Cerebellar nuclear complex (tissue), 1 donor: ENCODE measurements at places on chromosomes 4 and X.

DNA sequence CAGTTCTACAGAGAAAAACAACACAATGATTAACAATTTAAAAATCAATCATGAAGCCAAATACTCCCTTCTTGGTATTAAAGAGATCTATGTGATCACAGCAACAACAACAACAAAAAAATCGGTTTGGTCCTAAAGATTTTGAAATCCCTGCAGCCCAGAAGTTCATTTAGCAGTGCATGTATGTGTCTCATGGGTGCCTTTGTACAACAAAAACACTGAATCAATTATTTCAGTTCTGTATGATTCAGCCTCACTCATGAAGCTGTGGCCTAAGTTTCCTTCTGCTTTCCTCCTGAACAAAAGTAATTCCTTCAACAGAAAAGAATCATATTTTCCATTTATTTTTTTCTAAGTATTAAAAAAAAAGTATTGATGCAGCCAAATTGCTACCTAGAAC, 393.4 kb upstream of the NDST3 start:
- no peak for DNase-seq

DNA sequence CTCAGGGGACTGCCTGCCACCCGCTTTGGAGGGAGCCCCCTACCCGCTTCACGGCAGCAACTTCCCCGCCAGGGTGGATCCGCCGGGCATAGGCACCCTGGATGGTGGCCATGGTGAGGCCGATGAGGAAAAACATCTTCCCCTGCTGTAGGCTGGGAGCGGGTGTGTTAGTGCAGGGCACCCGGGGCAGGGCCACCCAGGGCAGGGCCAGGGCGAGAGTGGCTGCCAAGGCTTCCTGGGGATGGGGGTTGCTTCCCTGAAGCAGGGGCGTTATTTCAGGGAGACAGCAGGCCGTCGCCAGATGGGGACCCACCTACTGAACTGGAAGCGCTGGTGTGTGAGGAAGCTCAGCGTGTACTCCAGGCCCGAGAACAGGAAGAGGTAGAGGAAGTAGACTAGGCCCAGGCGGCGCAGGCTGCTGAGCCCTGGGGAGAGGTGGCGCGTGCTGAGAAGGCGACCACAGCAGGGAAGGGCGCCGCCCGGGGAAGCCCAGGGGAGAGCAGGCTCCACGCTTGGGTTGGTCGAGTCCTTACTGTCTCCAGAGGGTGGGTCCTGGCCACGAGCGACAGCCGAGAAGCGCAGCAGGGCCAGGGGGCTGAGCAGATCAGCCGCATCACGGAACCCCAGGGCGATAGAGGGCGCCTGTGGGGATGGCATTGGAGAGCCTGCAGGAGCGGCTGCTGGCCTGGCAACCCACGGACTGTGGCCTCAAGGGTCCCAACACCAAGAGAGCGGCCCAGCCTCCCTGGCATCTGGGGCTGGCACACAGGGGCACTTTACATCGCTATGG, 31.5 kb downstream of the NOP14 start:
- DNase-seq = no peak

- DNase-seq = no peak
Measured at GRCh38 chr4:15934259-15934658, 4.3 kb downstream of the FGFBP1 start.

DNA sequence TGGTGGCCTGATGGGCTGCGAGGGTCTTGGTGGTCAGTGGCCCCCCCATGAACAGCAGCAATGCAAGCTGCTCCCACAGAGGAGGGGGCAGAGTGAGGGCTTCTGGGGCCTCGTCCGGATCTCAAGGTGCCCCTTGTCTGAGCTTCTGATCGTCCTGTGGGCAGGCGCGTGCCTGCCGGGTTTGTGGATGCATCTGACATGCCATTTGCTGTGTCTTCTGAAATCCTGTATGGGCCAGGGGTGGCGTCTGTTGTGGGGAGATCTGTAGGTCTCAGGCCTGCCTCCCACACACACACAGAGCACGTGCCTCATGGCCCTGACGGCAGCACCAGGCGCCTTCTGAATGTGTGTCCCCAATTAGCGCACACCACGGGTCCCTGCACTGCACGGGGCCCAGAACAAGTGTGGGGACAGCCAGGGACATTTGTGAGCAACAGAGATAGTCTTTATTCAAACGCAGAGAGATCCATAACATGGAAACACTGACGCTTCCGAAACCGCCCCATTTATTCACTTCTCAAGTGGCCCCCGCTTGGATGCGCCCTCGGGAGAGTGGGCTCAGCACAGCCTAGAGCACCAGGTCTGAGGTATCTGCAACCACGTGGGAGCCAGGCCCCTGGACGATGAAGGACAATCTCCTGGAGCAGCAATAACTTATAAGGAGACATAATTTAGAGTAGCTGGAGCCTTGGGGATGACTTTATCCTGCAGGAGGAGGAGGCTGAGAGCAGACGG, 5.7 kb downstream of the SPON2 start:
- DNase-seq = no peak

- DNase-seq = no peak
Measured at GRCh38 chrX:57977992-57978391, 67.7 kb upstream of the ZXDA start.

DNA sequence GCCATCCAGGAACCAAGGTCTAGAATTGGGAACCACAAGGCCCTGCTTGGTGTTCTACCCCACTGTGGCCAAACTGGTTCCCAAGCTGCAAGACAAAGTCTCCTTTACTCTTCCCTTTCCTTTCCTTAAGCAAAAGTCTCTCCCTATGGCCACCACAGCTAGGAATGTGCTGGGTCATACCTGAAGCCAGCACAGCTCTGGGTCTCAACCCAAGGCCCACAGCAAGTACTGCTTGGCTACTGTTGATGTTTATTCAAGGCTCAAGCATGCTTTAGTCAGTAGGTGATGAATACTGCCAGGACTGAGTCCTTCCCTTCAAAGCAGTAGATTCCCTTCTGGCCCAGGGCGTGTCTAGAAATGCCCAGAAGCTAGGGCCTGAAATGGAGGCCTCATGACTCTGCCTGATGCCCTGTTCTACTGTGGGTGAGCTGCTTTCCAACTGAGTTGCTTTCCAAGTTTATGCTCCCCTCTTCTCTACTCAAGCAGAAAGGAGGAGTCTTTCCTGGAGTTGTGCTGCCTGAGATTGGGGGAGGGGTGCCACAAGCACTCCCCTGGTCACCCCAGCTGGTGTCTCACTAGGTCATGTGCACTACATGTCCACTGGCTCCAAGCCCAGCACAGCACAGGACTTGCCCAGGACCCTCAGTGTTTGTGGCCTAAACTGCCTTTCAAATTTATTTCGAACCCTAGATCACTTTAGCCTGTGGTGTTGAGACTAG, 44.9 kb downstream of the STAP1 start:
- DNase-seq = no peak

DNA sequence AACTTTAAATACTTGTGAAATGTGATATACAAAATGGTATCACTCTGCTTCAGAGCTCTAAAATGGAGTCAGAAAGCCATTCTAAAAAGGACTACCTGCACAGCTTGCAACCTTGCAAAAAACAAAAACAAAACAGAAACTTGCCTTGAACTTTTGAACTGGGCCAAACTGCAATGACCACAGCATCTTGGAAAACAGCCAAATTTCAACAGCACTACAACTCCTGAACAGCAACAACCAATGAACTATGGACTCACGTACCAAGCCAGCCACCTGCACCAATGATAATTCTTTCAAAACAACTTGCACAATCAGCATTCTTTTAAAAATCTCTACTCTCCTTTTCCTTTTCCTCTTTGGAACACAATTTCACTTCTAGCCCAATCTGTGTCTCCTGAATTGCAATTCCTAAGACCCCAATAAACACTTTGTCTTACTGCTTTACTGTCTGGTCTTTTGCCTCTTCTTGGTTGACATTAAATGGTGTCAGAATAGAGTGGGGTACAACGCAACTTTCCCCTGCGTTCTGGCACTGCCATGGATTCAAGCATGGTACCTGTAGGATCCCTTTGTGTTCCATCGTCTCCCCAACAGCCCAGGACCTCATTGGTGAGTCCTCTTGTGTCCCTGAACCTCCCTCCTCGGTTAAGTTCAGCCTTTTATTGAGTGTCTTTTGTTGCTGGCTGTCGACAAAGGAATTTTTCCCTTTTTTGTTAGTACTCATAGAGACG, 35.7 kb upstream of the FMR1 start:
- no peak for DNase-seq

DNA sequence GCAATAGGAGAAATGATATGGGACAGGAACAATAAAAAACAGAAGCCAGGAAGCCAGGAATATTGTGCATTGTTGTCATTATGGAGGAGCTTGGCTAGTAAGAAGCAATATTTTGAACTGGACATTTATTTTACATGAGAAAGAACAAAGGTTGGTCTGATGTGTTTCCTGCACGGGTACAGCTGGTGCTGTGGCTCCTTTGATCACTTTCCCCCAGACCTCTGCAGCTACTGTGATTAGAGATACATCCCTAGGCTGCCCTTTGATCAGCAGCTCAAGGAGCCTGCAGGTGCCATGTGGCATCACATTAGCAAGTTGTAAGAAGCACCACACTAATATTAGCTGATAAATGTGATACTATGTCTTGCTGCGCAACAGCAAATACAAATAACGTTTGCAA, 2.5 kb downstream of the PDGFC start:
- DNase-seq = no peak

GRCh38 chrX:21408307-21408706, 34.1 kb downstream of the CNKSR2 start:
- DNase-seq = no peak

DNA sequence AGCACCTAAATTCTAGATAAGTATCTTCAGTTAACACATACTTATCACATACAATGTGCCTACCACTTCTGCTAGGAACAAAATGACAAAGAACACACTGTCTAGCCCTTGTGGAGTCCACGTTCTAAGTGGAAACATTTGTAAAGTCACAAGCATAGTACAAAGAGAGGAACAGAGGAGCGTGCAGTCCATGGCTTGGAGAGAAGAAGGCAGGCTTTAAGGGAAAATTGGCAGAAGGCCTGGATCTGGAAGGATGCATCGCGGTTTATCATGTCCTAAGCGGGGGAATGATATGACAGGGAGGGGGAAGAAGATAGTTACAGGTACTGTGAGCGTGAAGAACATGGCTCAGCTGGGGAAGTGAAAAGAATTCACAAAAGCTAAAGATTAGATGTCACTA, 218.0 kb downstream of the PRDM5 start:
- DNase-seq = no peak

DNA sequence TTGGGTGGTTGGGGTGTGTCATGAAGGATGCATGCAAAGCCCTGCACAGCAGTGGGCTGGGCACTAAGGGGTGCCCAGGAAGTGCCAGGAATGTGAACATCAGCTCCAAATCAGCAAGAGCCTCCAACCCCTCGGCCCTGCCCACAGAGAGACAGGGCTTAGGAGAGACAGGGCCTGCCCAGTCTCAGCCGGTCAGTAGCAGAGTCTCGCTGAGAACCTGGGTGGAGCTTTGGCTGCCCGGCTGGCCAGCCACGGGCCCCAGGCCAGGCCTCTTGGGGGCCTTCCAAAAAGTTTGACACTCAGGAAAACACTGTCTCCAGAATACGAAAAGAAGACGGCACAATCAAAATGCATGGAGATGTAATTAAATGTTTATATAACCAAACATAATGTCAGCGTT, 4.3 kb upstream of the MXD4 start:
- DNase-seq = peak; percentile 43

DNA sequence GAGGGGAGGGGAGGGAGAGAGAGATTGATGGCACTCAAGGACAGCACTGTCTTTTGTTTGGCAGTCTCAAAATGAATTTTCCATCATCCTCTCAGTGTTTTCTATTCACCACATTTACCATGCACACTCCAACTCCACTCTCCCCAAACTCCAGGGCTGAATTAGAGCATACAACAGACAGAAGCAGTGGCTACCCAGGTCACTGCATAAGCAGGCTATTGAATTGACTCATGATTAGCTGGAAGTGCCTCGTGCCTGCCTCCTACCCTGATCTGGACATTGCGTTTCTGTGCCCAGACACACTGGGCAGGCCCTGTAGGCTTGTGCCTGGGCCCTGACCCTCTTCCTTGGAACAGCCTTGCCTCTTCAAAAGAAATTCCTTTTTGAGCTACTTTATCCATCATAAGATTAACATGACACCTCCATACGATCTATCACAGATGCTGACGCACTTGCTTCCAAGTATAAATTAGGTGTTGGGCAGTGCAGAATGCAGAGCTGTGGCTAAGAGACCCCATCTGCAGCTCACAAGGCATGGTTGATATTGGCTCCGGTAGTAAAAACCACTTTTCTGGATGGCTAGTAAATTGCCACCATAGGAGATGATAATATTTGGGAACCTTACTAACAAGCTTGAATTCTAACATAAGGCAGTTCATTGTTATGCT, 752.9 kb downstream of the RPA4 start:
- no peak for DNase-seq

GRCh38 chrX:44401151-44401550, 57.7 kb upstream of the EFHC2 start:
- no peak for DNase-seq

- DNase-seq = no peak
Measured at GRCh38 chrX:82232679-82233078, 1030.8 kb downstream of the SH3BGRL start.

- no peak for DNase-seq
Measured at GRCh38 chrX:150119323-150119722, 181.0 kb upstream of the EOLA2 start.

DNA sequence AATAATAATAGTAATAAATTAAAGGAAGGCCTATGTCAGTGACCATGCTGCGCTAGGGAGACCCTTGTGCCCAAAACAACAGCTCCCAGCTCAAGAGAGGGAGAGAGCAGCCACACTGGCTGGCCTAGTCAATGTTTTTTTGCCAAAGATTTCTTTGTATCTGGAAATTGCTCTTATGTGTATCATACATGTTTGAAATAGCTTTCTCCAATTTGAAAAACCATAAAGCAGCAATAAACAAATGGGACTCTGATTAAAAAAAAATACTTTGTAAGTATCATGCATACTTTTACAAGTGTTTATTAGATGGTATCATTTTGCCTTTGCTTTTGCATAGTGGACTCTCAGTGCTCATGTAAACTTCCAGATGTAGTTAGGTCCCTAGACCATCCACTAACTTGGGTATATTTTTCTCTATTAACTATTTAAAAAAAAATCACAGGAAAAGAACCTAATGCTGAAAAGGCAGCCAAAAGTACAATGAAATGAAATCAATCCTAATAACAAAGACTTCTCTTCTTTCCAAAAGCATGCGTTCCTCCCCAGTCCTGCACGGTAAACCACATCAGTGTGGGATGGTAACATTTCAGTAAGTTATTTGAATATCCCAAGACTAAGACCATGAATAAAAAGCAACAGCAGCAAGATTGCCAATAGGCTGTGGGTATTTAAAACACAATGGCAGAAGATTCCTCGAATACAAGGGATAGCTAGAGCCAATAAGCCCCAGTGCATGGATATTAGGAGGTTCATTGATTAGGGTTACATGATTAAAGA, 117.6 kb downstream of the PALLD start:
- no peak for DNase-seq

GRCh38 chr4:128298146-128298758, 10.6 kb upstream of the PGRMC2 start:
- no peak for DNase-seq

DNA sequence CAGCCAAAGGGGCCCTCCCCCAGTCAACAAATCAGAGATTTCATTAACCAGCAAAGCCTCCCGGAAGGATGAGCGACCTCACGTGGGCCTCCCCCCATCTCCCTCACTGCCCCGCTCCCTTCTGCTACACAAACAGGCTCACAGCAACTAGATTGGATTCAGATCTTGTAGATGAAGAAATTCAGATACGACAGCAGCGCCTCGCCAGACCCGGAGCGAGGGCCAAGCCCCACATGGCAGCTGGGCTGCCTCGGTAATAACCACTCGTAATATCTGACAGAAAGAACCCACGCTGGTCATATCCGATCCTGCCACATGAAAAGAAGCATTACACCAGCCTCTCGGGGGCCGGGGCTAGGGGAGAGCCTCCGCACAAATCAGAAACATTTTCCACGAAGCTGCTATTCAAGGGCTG, 581.3 kb downstream of the BCOR start:
- no peak for DNase-seq

GRCh38 chr4:154416190-154416547, 75.4 kb downstream of the DCHS2 start:
- DNase-seq = no peak
